Activated CD4-positive, alpha-beta T cell treated with anti-CD3 and anti-CD28 coated beads, Interleukin-2, amount 10 ng/mL, durations not matched to agents 24 days and 14 days (primary cell): ENCODE measurements at places on chromosomes 3 and 15. TPM values are rescaled to one million over a fixed set of nuclear protein-coding genes. Genes with fewer than 3 reads are reported as not detected.
A peak's percentile ranks its signal among the peaks of the same experiment; 100 is the strongest.

Gene SPINK8
- not detected in 2 replicates for total RNA-seq

Gene CCDC39
- not detected in 2 replicates for total RNA-seq

Gene CACNA1D
- total RNA-seq, result 0.62 and 0.77 TPM in 2 replicates

Gene CALML4
- total RNA-seq, result 14.6 and 16.5 TPM in 2 replicates

Gene TMEM158
- 0.44 and 0.66 TPM in 2 replicates for total RNA-seq

Gene CORO2B
- 0.09 and 0.16 TPM in 2 replicates for total RNA-seq

- no peak overlapping the region for H3K4me3 ChIP-seq
Measured at GRCh38 chr3:27081992-27082607, 287.1 kb downstream of the NEK10 start.

DNA sequence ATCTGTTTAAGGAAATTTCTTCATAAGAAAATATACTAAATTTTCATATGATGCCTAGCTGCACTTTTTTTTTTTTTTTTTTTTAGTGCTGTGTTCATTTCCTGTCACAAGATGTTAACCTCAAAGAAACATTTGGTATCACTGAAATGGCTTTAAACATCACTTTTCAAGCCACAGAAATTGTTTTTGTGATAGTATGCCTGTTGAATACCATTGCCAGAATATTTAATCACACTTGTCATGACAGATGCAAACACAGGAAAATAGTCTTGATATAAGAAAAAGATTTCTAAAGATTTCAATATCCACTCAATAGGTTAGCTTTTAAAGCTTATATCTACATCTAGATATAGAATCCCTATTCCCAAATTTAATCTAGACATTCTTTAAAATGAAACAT, 608.5 kb upstream of the AGTR1 start:
- no peaks in the 10 kb centered on the region for H3K4me1 ChIP-seq
- H3K27ac ChIP-seq, result no peak overlapping the region
- H3K4me3 ChIP-seq, result no peak overlapping the region
- no peaks in the 10 kb centered on the region for H3K36me3 ChIP-seq
- no peaks in the 10 kb centered on the region for H3K27me3 ChIP-seq
- no peak for DNase-seq

- DNase-seq, result peak; percentile 58
- peaks cover 73% of the 10 kb centered on the region for H3K27me3 ChIP-seq
- peak overlapping the region; percentile 68 for H3K4me3 ChIP-seq
- H3K27ac ChIP-seq, result no peak overlapping the region
Measured at GRCh38 chr3:169146866-169147237, 516.7 kb downstream of the MECOM start.

DNA sequence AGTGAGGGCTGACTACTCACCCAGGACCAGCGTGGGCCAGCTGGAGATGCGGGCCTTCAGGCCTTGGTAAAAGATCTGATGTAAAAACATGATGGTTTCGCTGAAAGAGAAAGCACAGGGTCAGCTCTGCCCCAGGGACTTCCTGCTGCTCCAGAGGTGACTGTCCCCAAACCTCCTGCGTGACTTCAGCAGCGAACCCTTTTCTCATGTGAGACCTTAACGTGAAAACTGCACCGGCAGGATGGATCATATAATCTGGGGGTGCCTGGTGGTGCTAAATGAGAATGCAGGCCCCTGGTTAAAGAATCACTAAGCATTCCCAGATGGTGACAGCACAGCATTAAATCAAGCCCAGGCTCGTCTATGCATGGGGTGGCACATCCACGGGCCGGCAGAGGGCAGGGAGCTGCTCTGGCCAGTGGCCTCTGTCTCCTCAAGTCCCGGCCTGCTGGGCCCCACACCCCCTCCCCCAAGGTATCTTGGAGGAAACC, 55.4 kb downstream of the RASGRF1 start:
- peaks cover 25% of the 10 kb centered on the region for H3K27me3 ChIP-seq
- no peak for DNase-seq
- no peak overlapping the region for H3K4me3 ChIP-seq
- H3K36me3 ChIP-seq, result no peaks in the 10 kb centered on the region
- H3K4me1 ChIP-seq, result no peaks in the 10 kb centered on the region

GRCh38 chr3:49668861-49669260, 5.3 kb upstream of the APEH start:
- H3K27ac ChIP-seq, result no peak overlapping the region
- H3K36me3 ChIP-seq, result no peaks in the 10 kb centered on the region
- no peak overlapping the region for H3K4me3 ChIP-seq
- DNase-seq, result no peak
- no peaks in the 10 kb centered on the region for H3K27me3 ChIP-seq

DNA sequence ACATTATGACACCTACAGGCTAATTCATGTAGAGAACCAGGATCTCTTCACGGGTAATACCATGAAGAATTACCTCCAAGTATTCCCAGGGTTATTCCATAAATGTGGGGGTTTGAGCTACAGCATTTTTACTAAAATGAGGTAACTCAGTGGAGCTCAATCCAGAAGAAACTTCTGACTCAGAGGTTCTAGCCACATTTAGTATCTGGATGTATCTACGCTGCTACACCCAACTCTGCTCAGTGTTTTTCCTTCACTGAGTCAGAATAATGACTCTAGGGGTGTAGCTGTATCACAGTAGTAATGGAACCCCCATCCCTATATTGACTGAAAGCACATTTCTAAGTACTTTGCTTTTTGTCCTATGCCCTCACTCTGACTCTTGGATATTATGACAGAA, 52.4 kb downstream of the COPS2 start:
- no peak overlapping the region for H3K27ac ChIP-seq
- H3K4me3 ChIP-seq, result no peak overlapping the region

DNA sequence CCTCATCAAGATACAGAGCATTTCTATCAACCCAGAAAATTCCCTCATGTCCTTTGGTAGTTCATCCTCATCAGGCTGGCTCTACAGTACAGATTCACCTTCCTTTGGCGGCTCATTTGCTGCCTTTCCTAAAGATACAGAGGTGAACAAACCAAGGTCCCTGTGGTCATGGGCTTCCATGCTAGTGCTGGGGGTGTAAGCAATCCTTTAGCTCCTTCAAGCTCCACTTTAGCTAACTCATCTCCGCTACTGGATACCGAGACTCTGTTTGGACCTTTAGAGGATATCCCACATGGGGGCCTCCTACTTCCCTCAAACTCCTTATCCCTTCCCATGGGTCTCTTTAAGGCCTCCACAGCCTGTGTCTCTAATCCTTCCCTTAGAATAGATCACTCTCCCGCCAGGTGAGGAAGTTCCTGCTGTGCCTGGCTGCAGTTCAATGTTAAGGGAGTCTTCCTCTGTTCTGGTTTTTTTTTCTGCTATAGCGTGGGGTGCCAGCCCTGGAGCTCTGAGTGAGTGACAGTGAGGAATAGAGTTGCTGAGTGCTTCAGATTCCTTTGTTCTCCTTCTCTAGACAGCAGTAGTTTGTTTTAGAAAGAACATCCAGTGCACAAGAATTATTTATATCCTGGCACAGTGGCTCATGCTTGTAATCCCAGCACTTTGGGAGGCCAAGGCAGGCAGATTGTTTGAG, 30.7 kb downstream of the CLEC3B start:
- no peak overlapping the region for H3K4me3 ChIP-seq
- H3K36me3 ChIP-seq, result no peaks in the 10 kb centered on the region
- H3K4me1 ChIP-seq, result peaks cover 27% of the 10 kb centered on the region
- no peak overlapping the region for H3K27ac ChIP-seq
- no peaks in the 10 kb centered on the region for H3K27me3 ChIP-seq

DNA sequence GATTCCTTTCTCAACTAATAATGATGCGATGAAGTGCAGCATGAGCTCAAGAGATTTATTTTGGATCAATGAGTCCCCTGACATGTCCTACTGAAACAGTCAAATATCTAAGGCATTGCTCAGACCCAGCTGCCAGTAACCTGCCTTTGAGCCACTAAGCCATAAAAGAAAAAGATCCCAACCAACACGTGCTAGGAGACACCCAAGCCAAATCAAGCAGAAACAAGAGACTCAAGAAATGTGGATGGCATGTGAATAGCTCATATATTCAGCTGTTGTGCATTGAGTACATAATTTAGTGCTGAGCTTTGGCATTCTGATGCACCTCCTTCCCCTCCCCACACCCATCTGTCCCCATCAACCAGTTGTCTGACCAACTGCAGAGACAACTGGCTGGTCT, 29.2 kb downstream of the GJD2 start:
- H3K27me3 ChIP-seq, result peaks cover 40% of the 10 kb centered on the region
- H3K4me1 ChIP-seq, result no peaks in the 10 kb centered on the region
- H3K36me3 ChIP-seq, result no peaks in the 10 kb centered on the region

GRCh38 chr3:169663951-169664820, 674 bp upstream of the MECOM start:
- peak overlapping the region; percentile 82 for H3K4me3 ChIP-seq
- H3K4me1 ChIP-seq, result peaks cover 38% of the 10 kb centered on the region
- H3K27ac ChIP-seq, result no peak overlapping the region

DNA sequence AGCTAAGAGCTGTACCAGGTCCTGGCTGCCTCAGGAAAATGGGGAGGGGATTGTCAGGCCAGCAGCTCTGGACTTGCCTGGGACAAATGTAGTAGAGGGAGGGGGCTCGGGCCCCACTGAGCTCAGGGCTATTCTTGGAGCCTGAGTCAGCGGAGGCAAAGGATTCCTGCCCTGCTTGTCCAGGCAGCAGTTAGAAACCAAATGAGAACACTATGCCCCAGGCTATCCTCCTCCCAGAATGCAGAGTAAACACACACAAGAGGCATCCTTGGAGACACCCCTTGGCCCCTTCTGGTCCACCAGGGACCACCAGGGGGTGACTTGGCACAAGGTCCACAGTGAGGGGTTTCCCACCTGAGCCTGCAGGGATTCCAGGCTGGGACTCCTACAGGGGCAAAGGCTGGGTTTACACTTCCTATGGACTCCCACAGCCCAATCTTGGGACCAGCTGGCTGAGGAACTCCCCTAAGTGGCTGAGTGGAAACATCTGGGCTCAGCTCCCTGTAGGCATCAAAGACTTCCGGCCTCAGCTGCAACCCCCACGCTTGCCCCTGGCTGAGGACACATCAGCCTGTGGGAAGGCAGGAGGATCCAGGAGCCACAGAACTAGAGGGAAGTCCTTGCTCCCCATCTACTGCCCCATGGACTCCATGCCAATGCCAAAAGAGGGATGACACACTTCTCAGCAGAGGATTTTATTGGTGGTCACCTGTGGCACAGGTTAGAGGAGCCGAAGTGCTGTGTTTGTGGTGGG, 3.4 kb upstream of the COL7A1 start:
- peaks cover 2% of the 10 kb centered on the region for H3K4me1 ChIP-seq
- peaks cover 30% of the 10 kb centered on the region for H3K36me3 ChIP-seq
- no peak overlapping the region for H3K27ac ChIP-seq
- H3K4me3 ChIP-seq, result no peak overlapping the region
- no peak for DNase-seq

DNA sequence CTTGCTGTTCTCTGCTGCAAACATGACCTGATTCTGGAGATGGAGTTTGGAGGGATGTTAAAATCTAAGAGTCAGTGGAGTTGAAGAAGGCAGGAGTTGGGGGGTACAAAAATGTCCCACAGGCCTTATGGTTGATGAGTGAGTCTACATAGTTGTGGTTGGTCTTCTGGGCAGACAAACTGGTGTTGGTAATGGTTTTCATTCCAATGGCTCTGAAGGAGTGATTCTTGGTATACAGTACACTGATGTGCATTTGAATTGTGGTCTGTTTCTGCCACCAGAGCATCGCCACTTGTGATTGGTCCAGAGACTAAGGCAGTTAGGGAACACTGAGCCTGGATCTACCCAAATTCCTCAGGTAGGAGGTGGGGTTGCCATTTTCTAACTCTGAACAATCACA, 514.1 kb upstream of the CFAP20DC start:
- no peaks in the 10 kb centered on the region for H3K36me3 ChIP-seq
- H3K4me1 ChIP-seq, result peaks cover 27% of the 10 kb centered on the region
- H3K27ac ChIP-seq, result no peak overlapping the region
- no peak for DNase-seq
- no peak overlapping the region for H3K4me3 ChIP-seq

- no peaks in the 10 kb centered on the region for H3K27me3 ChIP-seq
- H3K36me3 ChIP-seq, result no peaks in the 10 kb centered on the region
- no peak overlapping the region for H3K4me3 ChIP-seq
- no peak overlapping the region for H3K27ac ChIP-seq
Measured at GRCh38 chr3:2261747-2262146, 163.1 kb downstream of the CNTN4 start.

- H3K36me3 ChIP-seq, result peaks cover 4% of the 10 kb centered on the region
- no peaks in the 10 kb centered on the region for H3K27me3 ChIP-seq
- DNase-seq, result no peak
- peaks cover 2% of the 10 kb centered on the region for H3K4me1 ChIP-seq
- H3K27ac ChIP-seq, result no peak overlapping the region
- H3K4me3 ChIP-seq, result no peak overlapping the region
Measured at GRCh38 chr15:42153874-42154211, 2.6 kb downstream of the PLA2G4F start.
